ENCODE measurements at places on chromosomes 1 and 21.

- DNase-seq, result no peak
Measured at GRCh38 chr1:3702990-3703728, 49.1 kb upstream of the CCDC27 start.

- peak; percentile 4 for DNase-seq
Measured at GRCh38 chr1:113874012-113874879, 2.7 kb upstream of the PTPN22 start.

GRCh38 chr1:34845131-34845901 lies 14.2 kb downstream of the SMIM12 start:
- no peak for DNase-seq

DNA sequence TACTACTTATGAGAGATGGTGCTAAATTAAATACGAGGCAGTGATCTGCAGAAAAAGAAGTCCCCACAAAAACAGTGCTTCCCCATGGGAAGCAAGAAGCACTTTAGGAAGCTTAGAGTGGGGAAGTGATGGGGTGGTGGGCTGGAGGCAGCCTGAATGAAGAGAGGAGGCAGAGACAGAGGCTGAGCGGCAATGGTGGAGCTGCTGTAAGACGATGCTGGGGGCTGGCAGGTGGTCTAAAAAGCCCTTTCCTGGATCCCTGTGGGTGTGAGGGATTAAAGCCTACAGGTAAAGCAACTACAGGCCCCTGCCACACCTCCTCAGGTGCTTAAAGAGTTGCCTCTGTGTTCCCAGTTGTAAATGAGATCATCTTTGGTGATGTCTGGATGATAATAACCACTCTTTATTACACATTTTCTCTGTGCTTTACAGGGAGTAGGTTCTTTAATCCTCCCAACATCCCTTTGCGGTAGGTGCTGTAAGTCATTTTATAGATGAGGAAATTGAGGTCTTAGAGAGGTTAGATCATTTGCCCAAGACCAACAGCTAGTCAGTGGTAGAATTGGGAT lies 39.2 kb downstream of the CNN3 start:
- no peak for DNase-seq

- no peak for DNase-seq
Measured at GRCh38 chr1:164767752-164768402, 208.9 kb downstream of the PBX1 start.

DNA sequence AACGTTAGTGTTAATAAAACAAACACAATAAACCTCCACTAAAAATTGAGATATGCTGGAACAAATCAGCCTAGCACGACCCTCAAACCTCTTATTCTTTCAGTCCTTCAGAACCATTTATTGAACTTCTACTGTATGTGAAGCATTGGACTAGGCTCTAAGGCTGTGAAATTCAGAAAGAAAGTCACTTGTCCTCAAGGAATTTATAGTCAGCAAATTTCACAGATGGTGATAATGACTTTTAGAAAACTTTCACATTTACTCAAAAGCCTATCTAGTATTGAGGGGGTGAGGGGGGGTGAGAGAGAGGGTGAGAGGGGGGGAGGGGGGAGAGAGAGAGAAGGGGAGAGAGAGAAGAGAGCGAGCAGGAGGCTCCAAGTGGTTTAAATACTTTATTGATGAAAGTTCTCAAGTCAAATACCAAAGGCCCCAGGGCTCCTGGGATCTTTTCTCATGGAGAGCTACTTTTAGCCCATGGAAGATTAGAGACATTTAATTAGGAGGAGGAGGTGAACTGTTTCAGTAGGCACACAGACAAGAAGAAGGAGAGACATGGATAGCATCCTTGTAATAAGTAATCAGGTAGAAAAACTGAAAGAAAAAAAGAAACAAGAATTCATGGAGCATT lies 66.3 kb upstream of the SSX2IP start:
- no peak for DNase-seq

- no peak for DNase-seq
Measured at GRCh38 chr1:57137980-57138379, 172.2 kb upstream of the C8B start.

DNA sequence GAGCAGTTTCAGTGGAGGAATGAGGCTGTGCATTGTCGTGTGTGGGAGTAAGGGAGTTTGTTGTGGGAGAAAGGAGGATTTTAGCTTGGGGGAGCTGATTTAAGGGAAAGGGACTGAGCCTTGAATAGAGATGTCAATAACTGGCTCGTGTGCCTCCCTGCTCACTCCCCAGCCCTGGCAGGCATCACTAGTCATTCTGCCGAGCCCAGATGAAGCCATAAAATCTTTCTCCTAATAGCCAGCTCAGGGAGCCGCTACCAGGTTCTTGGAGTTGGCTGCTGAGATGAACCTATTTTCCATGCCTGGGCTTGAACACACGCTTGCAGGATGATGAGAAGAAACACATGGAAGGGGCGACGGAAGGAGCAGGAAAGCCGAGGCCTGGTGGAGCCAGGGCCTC lies 65.0 kb upstream of the POU3F1 start:
- DNase-seq, result no peak

DNA sequence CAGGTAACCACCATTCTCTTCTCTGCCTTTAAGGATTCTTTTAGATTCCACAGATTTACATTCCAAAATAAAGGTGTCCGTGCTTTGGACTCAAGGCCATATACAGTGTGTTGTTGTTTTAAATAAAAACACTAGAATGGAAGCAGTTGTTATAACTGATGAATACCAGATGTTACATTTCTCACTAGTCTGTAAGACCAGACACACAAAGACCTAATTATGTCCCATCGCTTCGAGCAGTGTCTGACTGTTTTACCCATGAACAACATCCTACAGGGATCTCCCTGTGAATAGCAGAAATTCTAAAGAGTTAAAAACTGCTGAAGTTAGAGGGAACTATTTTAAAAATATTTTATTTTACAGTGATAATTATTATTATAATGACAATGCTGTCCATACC lies 574.7 kb upstream of the ZP4 start:
- DNase-seq, result no peak

- DNase-seq, result no peak
Measured at GRCh38 chr1:170096806-170097340, 22.4 kb upstream of the KIFAP3 start.

- peak; percentile 59 for DNase-seq
Measured at GRCh38 chr21:42218836-42219605, at the start of gene ABCG1. Gene ABCG1, plus strand, starts transcription at chr21:42219140. Its CDS starts 123 bp downstream, at chr21:42219263.

DNA sequence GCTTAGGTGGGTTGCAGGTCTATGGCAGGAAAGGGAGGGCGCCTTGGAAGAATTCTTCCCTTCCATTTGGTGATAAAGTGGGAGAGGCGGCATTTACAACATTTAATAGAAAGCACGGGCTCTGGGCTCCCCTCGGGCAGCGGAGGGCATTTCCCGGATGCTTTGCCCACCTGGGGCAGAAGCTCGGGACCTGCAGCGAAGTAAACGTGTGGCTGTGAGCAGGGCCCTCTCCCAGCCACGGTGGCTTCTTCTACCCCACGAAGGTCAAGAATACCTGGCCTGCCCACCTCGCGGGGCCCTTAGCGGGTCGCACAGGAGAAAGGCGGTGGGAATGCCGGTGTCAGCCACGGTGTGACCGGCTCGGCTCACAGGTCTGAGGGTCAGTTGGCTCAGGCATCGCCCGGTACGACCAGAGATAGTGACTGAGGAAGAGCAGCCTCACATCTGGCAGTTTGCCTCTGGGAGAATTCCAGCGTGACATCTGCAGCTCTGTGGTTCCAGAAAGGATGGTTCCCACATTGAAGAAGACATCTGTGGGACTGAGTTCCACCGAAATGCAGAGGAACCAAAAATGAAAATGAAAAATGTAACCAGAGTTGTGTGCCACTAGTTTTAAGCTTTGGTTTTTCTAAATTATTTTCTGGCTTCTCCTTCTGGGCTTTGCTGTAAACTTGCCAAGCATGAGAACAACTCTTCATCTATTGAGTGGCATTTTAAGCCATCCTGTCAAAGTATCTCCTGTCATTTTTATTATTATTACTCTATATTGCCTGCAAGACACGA lies 720 bp upstream of the F3 start:
- DNase-seq, result peak; percentile 41

- DNase-seq, result no peak
Measured at GRCh38 chr1:167141963-167142362, 48.1 kb downstream of the STYXL2 start.

- no peak for DNase-seq
Measured at GRCh38 chr1:81681114-81681513, 119.6 kb upstream of the ADGRL2 start.
